Suprapubic skin (tissue), 4 donors: ENCODE measurements at places on chromosomes 6 and 20. TPM values are rescaled to one million over a fixed set of nuclear protein-coding genes. Genes with fewer than 3 reads are reported as not detected.
A peak's percentile ranks its signal among the peaks of the same experiment; 100 is the strongest.

- DNase-seq, result no peak
Observed at GRCh38 chr20:63178889-63179686, 36.8 kb downstream of the YTHDF1 start.

DNA sequence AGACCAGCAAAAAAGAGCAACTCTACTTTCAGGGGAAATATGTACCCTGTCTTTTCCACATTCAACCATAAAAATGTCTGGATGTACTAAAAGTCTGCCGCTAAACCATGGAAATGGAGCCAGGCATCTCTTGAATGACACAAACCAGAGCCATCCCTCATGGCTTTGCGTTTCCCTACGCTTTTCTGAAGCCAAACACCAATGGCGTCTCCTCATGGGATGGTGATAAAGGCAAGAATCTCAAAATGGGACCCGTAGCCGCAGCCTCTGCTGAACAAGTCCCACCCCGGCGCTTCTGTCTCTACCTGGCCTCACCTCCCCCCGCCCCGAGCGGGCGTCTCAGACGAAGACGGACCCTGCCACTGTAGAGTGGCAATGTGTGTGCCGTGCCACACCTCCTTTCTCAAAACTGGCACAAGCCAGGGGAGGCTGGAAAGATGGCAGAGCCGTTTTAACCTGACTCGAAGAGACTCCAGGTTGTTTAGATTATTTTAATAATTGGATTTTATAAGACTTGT, 80.3 kb upstream of the AFDN start:
- DNase-seq, result no peak

DNA sequence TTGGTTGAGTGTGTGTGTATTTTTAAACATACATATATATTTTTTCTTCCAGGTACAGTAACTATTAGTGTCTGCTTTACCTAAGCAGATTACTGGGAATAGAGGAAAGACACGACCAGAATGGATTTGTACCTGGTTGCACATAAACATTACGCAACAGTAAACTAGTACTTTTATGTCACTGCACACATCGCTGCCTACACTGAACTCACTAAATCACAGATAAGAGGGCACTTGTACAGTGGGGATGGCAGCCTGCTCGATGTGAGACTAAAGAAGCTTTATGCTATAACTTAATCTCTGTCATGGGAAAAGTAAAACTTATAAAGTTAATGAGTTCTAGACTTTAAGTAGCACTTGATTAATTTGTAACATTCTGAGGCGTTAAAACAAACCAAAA, 89.5 kb upstream of the SIM1 start:
- DNase-seq, result no peak

DNA sequence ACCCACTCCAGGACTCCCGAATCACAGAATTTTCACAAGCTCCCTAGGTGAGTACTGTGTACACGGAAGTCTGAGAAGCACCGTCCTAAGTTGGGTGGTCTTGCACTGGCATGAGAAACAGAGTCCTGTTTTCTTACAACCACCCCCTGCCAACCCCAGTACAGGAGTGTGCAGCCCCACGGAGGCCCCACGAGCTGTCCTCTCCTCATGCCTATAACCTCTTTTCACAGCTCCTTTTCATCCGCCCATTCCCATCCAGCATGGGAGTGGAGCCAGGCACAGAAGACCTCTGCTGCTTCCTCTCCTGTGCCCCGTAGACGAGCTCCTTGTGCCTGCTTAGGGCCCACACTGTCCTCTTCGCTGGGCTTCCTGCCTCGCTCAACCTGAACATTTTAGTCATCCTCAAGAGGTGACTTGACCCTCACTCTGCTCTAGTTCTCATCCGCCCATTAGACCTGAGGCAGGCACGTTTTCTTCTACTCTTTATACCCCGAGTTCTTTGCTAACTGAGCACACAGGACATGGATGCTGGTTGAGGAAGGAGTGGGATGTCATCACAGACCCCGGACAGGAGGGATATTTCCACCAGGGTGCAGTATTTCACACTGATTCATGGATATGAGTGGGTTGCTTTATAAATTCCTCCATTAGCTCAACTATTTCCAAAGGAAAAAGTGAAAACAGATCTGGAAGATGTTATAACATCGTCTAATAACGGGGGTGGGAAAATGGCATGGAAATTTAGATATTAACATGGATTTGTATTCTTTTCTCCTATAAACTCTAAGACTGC, 160.5 kb downstream of the TTLL2 start:
- DNase-seq, result no peak

WDR27 gene
- 17.3 TPM for total RNA-seq

GRCh38 chr20:58229198-58229798, 845 bp upstream of the ANKRD60 start:
- DNase-seq, result peak; percentile 23

- DNase-seq, result no peak
Observed at GRCh38 chr20:59173938-59174491, 10.4 kb downstream of the ZNF831 start.

- DNase-seq, result no peak
Observed at GRCh38 chr20:52923123-52923937, 48.8 kb upstream of the TSHZ2 start.

GRCh38 chr20:50194422-50194830, 3.8 kb downstream of the CEBPB start:
- DNase-seq, result no peak

DNMT3B gene
- 2.8 TPM for total RNA-seq

- DNase-seq, result no peak
Observed at GRCh38 chr6:137001299-137001976, 43.3 kb downstream of the IL20RA start.

DNA sequence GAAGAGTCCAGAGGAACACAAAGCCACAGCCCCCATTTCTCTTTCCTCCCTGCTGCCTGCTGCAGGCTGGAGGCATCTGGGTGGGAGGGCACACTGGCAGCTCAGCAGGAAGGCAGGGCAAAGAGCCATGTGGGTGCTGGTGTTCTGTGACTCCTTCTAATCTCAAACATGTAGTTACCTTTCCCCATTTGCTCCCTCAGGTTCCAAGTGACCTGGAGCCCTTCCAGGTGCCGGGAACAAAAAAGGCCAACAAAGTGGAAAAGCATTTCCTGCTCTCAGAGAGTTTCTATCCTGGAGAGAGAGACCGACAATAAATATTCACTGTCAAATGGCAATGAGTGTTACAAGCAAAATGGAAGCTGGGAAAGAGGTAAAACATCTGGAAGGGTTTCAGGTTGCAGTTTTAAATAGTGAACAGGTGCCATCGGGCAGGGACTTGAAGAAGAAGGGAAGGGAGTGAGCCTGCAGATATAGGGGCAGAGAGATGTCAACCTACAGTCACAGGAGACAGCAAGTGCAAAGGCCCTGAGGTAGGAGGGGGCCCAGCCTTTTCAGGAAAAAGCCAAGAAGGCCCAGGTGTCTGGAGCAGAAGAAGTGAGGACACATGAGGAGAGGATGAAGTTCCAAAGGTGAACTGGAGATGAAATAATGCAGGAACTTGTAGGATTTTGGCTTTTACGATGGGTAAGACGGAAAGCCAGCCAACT, 43.6 kb upstream of the IYD start:
- no peak for DNase-seq

GRCh38 chr6:118333772-118334171, 214.3 kb upstream of the PLN start:
- no peak for DNase-seq

GRCh38 chr6:108655806-108656651, 95.3 kb downstream of the FOXO3 start:
- DNase-seq, result no peak

- no peak for DNase-seq
Observed at GRCh38 chr6:3871515-3871914, 22.3 kb downstream of the FAM50B start.

RNF217 gene
- total RNA-seq, result 32.3 TPM

PAX1 gene
- total RNA-seq, result 0.21 TPM

- no peak for DNase-seq
Observed at GRCh38 chr20:57544838-57545564, 15.9 kb upstream of the PCK1 start.
